Activated naive CD4-positive, alpha-beta T cell treated with anti-CD3 and anti-CD28 coated beads, Interleukin-2, amount 50 U/mL, for 16 hours (primary cell): ENCODE measurements at places on chromosomes 3 and 15.
A peak's percentile ranks its signal among the peaks of the same experiment; 100 is the strongest.

DNA sequence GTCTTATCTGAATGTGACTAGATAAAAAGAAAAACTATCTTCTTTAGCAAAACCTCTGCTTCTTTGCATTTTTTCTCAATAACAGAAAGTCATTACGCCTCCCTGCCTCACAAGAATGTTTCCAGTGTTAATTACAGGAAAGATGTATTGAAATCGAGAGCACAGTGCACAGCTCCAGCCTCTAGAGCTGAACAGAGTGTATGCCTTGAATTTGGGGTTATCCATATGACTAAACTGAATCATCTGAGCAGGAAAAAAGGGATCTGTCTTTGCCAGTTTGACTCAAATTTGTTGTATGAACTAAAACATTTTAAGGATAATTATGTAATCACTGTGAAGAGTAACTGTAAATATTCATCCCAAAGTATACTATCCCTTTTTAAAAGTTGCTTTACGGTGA, 149.1 kb upstream of the CGNL1 start:
- DNase-seq: no peak

DNA sequence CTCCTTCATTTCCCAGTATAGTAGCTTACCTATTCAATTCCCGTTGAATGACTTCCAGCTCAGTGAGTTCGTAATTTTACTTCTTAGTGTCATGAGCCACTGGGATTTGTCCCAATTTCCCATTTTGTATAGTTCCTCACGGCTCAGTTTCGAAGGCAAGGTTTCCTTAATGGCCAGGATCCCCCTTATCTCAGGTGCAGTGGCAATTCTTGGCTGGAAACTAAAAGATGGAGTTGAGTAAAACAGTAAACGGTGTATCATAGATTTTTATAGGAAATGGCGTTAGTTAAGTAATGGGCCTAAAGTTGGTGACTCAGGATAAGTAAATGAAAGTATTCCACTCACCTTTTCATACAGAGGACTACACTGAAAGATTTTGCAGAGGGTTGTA, 522 bp upstream of the LMLN start:
- DNase-seq: no peak

DNA sequence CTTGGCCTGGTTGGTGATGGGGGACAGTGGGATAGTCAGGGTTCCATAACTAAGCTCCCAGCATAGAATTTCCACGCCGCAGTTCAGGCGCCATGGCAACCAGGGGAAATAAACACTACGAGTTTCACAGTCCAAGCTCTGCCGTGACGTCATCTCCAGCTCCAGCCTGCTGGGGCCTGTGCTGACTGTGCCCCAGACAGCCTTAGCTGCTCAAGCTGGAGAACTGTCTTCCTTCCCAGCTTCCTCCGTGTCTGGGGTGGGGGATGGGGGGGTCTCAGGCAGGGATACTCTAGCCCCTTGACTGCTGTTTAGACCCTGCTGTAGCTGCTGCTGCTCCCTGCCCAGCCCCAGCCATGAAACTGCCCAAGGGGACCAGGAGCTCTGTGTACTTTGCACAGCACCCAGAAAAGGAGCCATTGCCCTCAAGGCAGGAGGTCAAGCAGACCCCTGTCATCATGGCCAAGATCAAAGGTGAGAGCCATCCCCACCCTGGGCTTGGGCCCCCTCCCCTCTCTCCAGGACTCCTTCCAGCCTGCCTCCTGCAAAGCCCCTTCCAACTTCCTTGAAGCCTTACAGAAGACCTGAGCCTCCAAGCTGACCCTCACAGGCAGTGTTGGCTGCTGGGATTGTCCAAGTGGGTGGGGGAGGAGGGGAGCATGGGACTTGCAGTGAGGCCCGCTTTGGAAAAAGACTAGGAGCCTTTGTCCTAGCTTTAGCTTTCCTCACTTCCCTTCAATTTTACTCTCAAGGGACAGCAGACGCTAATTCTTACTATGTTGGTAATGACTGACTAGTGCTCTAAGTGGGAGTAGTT, 11.4 kb upstream of the CSPG4 start:
- DNase-seq: no peak

- DNase-seq: no peak
Measured at GRCh38 chr3:37619568-37619967, 242.1 kb upstream of the CTDSPL start.

DNA sequence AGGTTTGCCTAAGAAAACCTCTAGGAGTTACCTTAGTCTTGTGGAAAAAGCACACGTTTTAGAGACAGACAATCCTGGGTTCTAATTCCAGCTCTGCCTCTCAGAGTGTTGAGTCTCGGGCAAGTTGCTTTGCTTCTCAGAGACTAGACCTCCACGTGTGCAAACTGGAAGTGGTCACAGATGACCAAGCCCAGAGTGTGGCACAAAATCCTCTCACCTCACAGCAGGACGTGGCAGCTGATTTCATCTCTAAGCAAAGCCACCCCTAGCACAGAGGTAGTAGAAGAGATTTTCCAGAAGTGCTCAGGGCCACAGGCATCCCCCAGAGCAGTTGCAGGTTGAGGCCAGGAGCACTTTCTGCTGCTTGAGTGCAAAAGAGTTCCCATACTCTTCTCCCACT, 79.2 kb downstream of the CD47 start:
- no peak for DNase-seq

DNA sequence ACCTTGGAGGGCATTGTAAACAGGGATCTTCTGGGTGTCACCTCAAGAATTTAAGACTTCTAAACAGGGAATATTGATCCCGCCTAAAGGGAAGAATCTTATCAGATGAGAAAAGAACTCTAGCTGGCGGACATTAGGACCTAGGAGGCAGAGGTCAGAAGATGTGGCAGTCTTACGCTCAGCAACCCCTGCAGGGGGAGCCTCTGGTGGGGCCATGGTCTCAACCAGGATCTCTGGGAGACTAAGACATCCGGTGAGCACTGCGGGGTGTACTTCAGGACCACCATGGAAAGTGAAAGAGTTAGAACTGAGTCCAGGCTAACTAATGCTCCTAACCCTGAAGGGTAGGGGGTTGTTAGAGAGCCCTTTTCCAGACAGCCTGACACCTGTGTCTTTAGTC, 295.2 kb downstream of the VGLL3 start:
- no peak for DNase-seq

DNA sequence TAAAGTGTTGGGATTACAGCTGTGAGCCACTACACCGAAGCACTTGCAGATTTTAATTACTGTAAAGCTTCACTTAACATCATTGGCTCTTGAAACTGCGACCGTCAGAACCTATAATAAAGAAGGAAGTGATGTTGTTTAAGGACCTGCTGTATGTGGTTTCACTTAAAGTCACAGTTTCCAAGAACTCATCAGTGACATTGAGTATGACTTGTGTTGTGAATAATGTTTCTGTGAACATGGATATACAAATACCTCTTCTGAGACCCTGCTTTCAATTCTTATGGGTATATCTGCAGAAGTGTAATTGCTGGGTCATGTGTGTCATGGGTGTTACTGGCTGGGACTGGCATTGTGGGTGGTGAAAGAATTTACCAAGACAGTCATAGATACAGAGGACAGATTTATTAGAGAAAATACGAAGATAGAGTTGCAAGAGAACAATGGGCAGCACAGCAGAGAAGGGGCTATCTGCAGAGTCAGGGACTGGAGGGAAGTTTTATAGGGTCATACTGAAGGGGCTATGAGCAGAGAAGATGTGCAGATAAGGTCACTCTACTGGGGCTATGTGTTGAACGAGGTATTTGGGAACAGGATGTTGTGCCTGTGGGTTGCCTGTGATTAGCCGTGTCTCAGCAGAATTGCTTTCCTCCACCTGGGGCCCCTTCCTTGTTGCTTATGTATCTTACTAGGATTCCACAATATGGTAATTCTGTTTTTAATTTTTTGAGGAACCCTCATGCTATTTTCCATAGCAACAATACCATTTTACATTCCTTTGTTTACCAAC, 4.5 kb downstream of the NDUFB5 start:
- no peak for DNase-seq

- peak; percentile 62 for DNase-seq
Measured at GRCh38 chr3:44058022-44058867, 183.4 kb upstream of the TOPAZ1 start.

GRCh38 chr3:100911956-100912355, 81.3 kb downstream of the ABI3BP start:
- no peak for DNase-seq

- no peak for DNase-seq
Measured at GRCh38 chr15:81776976-81777375, 268.8 kb downstream of the MEX3B start.

- no peak for DNase-seq
Measured at GRCh38 chr3:122989856-122990575, 37.5 kb downstream of the SEMA5B start.

DNA sequence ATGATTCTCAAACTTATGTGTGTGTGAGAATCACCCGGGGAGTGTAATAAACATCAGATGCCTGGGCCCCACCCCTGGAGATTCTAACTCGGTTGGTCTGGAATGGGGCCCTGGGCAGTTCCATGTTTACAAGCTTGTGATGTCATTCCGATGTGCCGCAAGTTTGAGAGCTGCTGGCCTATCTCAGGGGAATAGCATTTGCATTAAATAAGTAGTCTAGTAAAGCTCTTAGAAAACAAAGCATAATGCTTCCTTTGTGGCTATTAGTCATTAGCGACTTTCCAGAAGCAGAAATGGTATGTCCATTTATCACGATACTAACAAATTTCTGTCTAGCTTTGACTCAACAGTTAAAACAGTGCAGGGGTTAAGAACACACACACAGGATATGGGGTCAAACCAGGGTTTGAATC, 20.9 kb downstream of the PGBD4 start:
- DNase-seq: no peak

DNA sequence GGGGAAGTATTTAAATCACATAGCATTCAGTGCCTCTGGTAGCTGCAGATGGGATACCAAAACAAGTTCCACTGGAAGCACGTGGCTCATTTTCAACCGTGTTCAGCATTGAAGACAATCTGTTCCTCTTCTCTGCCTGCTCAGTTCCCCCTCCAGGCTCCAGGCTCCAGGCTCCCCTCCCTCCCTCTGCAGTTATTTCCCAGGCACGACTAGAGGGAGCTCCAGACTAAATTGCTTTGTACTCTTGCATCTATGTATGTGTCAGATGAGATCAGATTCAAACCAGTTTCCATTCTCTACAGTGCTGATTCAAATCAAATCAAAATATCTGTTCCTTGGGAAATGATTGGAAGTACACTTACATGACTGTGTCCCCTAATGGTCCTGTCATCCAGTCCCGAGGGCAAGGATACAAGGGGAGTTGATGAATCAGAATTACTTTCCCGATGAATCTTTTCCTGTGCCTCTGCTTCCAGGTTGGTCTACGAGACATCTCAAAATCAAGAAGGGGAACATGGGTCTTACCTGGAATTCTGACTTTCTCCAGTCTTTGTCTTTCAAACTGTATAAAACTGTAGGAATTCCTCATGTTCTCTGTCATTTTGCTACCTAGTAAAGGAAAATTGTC, 600.5 kb downstream of the EDEM1 start:
- no peak for DNase-seq

- no peak for DNase-seq
Measured at GRCh38 chr15:99721896-99722295, 11.3 kb downstream of the LYSMD4 start.

- DNase-seq: no peak
Measured at GRCh38 chr3:148937467-148938255, 53.7 kb upstream of the GYG1 start.

GRCh38 chr15:51735228-51736010, 2.0 kb downstream of the LYSMD2 start:
- peak; percentile 20 for DNase-seq

GRCh38 chr3:27312044-27312668, 57.0 kb downstream of the NEK10 start:
- no peak for DNase-seq

GRCh38 chr15:93041159-93041547, 47.9 kb downstream of the RGMA start:
- DNase-seq: no peak

DNA sequence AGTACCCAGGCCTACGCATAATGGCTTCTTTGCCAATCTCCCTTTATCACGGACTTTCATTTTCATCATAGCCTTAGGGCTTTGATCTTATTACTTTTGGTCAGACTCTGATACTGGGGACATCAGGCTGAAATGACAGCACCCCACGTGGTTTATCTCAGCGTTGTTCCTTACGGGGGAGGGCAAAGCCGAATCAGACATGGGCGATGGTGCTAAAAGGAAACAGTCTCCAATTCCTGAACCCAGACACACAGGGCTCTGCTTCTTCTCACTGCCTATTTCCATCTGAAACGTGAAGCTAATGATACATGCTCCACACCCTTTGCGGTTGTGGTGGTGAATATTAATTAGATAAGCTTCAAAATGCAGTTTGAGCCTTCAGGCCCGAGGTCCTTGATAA, 59.4 kb upstream of the CD47 start:
- DNase-seq: no peak

DNA sequence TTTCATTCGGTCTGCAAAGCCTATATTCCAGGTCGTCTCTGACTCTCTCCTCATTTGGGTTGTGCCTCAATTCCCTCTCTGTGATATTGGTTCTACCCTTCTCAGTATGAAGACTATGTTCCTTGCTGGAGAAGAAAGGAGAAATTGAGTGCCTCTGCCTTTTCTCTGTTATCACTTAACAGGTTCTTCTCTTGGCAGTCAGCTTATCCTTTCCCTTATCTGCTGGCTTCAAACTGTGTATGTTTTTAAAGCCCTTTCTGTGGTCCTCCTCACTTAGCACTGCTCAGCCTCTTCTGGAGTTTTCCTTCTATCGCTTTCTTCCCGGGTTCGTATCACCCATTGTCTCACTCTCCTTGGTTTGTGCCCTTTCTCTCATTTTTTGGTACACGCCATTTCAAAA, 65.3 kb upstream of the FSTL1 start:
- no peak for DNase-seq

DNA sequence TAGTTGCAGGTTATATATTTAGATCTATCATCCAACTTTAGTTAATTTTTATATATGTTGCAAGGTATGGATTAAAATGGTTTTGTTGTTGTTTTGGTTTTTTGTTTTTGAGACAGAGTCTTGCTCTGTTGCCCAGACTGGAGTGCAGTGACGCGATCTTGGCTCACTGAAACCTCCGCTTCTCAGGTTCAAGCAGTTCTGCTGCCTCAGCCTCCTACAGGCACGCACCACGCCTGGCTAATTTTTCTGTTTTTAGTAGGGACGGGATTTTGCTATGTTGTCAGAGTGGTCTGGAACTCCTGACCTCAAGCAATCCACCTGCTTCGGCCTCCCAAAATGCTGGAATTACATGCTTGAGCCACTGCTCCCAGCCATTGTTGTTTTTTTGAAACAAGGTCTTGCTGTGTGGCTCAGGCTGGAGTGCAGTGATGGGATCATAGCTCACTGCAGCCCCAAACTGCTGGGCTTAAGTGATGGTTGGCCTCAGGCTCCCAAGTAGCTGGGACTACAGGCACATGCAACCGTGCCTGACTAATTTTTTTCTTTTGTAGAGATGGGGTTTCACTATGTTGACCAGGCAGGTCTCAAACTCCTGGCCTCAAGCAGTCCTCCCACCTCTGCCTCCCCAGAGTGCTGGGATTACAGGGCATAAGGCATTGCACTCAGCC, 92.0 kb downstream of the ZNF609 start:
- no peak for DNase-seq

DNA sequence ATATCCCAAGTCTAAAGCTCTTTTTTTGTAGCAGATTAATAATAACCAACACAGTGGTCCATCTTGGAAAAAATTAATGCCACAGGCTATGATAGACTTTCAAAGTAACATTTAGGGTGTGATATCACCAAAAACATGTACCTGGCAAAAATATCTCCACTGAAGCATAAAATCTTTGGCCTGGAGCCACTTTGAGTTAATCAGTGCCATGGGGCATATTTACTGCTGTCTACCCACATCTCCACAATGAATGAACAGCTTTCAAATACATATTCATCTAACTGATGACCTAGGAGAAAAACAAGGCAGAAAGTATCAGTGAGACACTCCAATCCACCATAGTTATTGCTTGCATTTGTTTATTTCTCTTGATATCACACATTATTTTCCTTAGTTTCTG, 296.0 kb upstream of the MDFIC2 start:
- DNase-seq: no peak

GRCh38 chr3:128316481-128316891, 150.2 kb downstream of the DNAJB8 start:
- peak; percentile 47 for DNase-seq
